Suppressor macrophage (primary cell): ENCODE measurements at places on chromosomes 2 and 18.

- no peak for DNase-seq
Measured at GRCh38 chr2:70954886-70955285, 19.2 kb downstream of the ATP6V1B1 start.

DNA sequence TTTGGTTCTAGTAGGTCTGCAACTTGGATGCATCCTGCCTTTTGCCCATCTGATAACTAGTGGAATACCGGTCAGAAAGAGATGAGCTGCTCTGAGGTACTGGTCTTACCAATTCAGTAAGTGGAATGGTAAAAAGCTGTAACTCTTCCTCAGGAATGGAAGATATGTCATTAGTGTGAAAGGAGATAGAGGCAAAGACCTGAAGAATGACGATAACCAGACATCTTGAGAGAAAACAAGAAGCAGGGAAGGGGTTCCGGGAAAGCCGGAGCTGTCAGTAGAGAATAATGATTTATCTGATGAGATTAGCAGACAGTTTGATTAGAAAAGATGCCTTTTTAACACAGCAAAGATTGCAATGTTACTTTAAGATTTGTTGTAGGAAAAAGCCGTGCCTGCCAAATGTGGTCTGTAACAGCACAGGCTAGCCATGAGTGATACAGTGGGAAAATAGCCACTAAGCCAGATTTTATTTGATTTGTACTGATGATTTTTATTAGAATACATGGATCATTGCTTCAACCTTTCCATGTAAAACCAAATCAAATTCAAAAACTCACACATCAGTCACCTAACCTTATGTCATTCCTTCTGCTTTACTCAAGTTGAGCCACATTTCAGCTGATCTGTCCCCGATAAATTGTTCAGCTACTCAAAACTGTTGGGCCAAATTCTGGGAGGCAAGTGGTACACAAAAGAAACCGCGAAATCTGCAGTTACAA is 110.0 kb downstream of the TCF4 start:
- DNase-seq: peak; percentile 14

DNA sequence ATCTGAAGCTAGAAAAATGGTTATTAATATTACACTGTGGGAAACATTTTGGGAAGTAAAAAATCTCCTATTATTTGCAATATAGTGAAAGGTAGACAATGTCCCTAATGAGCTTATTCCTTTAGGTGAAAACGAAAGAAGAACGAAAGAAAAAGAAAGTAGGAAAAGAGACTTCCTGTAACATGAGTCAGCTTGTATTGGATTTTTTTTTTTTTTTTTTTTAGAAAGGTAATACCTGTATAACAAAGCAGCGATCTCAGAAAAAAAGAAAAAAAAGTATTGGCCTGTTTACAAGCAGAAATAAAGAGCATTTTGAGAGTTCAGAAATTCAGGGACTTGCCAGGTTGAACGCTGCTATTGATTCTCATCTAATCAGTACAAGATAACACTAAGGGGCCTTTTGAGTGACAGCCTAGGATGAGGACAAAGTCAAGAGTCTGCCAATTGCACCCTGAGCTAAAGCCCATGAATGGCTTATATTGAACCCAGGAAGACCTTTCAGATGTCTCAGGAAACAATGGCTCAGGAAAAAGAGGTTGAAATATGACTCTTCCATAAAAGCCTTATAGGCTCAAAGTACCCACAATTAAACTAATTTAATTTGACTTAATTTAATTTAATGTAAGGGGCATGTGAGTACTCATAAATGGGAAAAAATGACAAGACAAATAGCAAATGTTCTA is 615.6 kb upstream of the CDH2 start:
- no peak for DNase-seq

DNA sequence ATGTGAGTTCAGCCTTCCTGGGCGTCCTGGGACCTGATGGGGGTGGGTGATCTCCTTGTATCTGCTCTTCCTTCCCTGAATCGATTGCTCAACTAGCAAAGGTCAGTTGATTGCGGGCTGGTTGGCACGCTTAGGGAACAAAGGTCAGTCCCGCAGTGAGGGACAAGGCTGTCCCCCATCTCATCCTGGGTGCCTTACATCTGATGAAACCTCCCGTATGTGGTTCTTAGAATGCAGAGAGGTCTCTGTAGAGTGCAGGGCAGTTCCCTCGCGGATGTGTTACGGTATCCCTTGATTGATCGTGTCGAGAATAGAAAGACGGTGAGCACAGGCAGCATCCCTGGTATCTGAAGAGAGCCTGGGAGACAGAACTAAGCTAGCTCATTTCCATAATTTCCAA is 56.4 kb upstream of the RBM44 start:
- DNase-seq: no peak

- no peak for DNase-seq
Measured at GRCh38 chr2:129794540-129794939, 184.9 kb upstream of the RAB6C start.

DNA sequence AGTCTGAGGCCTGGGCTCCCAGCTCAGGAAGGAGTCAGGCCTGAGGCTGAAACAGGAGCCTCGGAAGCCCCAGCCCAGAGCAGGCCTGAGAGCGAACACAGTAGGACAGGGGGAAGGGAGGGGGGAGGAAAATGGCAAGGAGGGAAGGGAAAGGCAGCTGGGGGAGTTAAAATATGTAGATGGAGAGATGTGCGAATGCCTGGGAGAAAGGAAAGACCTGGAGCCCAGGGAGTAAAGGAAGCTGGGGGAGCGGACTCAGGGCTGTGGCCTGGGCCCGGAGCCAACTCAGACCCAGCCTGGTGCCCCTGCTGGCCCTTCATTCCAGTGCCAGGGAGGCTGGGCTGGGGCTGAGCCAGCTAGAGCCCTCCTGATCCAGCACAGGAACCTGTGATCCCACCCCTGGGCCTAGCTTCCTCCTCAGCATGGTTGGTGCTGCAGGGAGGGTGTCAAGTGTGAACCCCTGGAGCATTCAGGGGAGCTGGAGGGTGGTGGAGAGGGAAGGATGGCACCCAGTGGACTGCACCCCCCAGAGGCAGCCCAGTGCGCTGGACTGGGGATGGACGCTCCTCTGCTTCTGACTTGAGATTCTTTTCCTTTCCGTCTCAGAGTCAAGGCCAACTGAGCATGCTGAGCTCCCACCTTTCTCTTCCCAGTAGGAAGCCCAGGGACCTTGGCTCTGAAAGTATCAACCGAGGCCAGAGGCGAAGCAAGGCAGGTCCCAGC is 46.3 kb downstream of the EMX1 start:
- DNase-seq: no peak

DNA sequence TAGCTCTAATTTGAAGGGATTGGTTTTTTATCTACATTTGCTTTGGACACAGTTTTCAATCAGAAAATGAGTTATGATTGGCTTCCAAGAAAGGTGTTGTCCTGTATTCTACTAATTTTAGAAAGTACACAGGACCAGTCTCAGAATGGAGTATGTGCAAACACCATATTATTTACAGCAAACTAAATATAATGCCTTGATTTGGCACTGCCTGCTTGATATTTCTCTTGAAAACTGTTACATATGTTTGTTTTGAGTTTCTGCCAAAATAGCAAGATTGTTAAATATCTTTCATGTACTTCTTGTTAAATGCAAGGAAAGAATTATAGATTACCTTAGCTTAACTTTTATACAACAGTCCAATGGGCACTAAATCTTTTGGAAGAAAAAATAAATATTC is 694.9 kb downstream of the KCNJ3 start:
- no peak for DNase-seq
